ENCODE measurements at places on chromosomes 11 and 22.

DNA sequence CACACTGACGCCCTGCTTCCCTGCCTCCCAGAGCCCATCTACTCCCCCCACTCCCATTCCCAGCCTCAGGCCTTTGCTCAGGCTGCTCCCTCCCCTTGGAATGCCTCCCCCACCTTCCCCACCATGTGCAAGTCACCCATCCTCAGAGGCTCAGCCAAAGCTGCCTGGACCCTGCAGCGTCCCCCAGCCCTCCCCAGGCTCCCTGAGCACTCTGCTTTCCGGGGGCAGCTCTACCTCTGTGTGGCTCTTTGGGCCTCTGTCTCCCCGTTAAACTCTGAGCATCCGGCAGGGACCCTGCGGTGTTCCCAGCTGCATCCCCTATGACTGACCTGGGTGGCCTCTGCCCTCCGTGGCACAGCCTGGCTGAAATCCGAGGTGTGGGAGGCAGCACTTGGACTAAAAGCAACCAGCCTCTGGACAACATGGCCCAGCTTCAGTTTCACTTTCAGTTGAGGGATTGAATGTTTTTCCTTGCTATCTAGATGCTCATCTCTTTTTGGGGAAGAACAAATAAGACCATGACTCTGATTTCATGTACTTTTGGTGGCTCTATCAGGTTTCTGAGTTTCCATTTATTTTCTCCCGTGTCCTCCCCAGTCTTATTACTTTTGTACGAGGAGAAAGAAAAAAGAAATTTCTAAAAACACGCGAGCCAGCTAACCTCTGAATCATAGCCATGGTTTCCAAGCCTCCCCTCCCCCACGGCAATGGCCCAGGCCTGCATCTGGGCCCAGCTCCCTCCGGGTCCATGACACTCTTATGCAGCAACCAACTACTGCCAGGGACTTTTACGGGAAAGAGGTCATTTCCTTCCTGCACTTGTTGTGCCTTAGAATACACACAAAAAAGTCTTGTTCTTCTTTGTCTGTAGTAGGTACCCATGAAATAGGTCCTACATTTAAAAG lies 3.8 kb downstream of the APOL3 start:
- peak; percentile 77 for DNase-seq

DNA sequence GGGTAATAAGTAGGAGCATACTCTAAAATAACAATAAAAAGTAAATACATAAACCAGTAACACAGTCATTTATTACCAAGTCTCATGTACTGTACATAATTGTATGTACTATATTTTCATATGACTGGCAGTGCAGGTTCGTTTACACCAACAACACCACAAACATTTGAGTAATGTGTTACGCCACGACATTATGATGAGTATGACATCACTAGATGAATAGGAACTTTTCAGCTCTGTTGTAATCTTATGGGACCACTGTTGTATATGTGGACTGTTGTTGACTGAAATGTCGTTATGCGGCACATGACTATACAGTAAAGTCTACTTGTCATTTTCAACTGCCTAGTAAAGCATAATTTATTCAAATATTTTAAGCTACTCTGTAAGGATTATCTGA lies 18.6 kb downstream of the KIF18A start:
- DNase-seq = no peak

DNA sequence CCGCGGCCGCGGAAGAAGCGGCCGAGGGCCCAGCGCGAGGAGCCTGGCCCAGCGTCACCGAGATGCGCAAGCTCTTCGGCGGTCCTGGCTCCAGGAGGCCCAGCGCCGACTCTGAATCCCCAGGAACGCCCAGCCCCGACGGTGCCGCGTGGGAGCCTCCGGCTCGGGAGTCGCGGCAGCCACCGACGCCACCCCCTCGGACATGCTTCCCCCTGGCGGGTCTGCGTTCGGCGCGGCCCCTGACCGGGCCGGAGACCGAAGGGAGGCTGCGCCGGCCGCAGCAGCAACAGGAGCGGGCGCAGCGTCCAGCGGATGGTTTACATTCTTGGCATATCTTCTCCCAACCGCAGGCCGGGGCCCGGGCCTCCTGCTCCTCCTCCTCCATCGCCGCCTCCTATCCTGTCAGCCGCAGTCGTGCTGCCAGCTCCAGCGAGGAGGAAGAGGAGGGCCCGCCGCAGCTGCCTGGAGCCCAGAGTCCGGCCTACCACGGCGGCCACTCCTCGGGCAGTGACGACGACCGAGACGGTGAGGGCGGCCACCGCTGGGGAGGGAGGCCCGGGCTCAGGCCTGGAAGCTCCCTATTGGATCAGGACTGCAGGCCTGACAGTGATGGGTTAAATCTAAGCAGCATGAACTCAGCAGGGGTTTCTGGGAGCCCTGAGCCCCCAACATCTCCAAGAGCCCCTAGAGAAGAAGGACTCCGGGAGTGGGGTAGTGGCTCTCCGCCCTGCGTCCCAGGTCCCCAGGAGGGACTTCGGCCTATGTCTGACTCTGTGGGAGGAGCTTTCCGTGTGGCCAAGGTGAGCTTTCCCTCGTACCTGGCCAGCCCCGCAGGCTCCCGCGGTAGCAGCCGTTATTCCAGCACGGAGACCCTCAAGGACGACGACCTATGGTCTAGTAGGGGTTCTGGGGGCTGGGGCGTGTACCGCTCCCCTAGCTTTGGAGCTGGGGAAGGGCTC lies 1.2 kb downstream of the ARHGEF17 start:
- DNase-seq = peak; percentile 96

DNA sequence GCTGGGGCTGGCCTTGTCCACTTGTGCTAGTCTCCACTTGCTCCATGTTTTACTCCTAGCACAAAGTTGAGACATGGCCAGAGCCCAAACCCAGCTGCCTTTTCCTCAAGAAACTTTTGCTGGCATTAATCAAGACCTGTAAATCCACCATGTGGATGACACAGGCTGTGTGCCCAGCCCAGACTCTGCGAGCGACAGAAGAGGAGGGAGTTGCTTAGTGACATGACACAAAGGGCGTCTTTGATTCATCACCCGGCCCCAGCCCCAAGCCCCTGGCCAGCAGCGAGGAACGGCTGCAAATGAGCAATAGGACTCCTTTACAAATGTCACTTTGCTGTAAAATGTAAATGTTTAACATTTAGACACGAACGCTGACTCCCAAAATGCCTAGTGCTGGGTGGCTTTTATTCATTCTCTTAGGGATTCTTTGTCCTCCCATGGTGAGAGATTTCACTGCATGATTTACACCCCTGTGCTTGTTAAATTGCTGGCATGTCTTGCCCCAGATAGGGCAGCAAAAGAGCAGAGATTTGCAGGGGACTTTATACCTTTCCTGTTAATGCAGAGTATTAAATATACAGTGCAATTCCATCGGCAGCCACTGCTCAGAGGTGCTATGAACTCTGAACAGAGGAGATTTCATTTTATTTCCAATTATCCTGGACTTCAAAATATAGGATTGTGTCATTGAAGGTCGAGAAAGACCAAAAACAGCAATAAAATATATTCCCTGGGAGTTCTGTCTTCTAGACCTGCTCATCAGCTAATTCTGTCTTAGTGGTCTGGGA lies 263.6 kb upstream of the NCAM1 start:
- no peak for DNase-seq

GRCh38 chr22:27466229-27466628 lies 335.3 kb downstream of the MN1 start:
- DNase-seq = no peak

GRCh38 chr11:126647735-126648134 lies 292.2 kb downstream of the ST3GAL4 start:
- DNase-seq = peak; percentile 68

- DNase-seq = no peak
Measured at GRCh38 chr11:77589181-77589520, 602 bp upstream of the AQP11 start.

- no peak for DNase-seq
Measured at GRCh38 chr22:50251477-50252081, 514 bp upstream of the HDAC10 start.

DNA sequence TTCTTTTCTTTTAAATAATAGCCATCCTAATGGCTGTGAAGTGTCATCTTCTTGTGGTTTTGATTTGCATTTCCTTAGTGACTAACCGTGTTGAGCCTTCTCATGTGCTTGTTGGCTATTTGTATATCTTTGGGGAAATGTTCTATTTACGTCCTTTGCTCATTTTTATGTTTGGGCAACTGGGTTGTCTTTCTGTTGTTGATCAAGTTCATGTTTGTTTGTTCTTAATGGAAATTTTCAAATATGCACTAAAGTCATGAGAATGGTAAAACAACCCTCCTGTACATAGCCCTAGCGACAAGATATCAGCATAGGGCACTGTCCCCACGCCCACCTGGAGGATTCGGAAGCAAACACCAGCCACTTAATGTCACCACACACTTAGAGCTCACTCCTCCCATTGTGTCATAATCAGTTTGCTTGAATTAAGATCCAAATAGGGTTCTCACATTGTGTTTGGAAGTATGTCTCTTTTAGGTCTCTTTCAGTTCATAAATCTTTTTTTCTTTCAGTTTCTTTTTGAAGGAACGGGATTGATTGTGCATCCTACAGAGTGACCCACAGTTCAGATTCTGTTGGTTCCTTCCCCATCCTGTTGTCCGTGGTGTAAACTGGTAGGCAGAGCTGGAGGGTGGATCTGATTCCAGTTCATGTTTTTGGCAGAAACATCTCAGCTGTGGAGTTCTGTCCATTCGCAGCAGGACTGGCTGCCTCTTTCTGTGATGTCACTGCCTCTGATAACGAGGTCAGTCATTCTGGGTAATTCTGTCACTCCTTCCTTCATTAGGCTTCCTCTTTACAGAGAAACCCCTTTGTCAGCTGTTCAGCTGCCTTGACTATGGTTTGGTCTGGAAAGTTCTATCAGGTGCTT lies 26.4 kb upstream of the ADORA2A start:
- no peak for DNase-seq

DNA sequence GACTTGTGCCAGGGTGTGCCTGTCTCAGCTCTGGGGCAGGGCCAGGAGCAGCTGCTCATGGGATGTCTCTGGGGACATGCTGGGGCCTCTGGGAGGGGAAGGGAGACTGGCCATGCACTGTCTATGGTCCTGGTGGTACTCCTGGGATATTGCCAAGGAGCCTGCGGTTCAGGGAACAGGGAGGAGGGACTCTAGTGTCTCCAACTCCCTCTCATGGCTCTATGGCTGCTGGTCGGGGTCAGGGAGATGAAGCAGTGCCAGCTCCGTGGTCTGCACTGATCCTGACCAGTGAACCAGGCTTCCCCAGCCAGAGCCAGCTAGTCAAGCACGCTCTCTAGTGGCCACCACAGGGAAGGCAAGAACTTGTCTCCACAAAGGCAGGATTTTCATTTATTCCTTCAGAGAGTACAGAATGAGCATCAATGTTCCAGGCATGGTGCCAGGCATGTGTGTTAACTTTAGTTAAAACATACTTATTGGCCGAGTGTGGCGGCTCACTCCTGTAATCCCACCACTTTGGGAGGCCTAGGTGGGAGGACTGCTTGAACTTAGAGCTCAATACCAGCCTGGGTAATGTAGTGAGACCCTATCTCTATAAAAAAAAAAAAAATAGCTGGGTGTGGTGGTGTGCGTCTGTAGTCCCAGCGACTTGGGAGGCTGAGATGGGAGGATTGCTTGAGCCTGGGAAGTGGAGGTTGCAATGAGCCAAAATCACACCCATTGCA lies 2.5 kb upstream of the BEST1 start:
- peak; percentile 84 for DNase-seq
